ENCODE measurements at places on chromosomes 7 and 10.

DNA sequence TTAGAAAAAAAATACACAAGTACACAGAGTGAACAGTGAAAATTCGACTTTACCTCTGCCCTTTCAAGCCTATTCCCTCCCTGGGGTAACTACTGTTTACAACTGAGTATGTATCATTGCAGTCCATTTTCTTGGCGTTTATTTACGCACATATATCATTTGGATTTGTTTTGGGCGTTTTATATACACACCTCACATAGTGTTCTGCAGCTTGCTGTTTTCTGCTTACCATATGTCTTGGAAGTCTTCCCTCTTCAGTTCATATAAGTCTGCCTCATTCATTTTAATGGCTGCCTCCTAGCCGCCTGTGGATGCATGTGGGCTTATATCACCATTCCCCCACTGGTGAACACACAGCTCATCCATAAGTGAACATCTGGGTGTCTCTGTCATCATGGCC is 41.6 kb upstream of the COL13A1 start:
- DNase-seq = no peak

GRCh38 chr7:12722136-12722535 is 34.7 kb downstream of the ARL4A start:
- DNase-seq = no peak

DNA sequence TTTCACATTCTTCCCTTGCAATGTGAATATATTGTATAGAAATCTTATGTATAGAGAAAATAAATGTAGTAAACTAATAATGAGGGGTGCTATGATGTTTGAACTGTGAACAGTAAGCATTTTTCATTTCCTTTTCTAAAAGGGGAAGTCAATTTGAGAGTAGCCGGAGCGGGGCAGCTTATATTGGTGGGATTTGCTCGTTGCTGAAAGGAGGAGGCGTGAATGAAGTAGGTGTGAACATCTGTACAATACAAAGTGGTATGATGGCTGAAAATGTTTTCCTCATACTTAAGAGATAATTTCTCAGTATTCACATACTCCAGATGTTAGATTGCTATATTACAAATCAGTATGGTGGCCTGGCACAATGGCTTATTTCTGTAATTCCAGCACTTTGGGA is 87.1 kb downstream of the SRI start:
- DNase-seq = no peak

DNA sequence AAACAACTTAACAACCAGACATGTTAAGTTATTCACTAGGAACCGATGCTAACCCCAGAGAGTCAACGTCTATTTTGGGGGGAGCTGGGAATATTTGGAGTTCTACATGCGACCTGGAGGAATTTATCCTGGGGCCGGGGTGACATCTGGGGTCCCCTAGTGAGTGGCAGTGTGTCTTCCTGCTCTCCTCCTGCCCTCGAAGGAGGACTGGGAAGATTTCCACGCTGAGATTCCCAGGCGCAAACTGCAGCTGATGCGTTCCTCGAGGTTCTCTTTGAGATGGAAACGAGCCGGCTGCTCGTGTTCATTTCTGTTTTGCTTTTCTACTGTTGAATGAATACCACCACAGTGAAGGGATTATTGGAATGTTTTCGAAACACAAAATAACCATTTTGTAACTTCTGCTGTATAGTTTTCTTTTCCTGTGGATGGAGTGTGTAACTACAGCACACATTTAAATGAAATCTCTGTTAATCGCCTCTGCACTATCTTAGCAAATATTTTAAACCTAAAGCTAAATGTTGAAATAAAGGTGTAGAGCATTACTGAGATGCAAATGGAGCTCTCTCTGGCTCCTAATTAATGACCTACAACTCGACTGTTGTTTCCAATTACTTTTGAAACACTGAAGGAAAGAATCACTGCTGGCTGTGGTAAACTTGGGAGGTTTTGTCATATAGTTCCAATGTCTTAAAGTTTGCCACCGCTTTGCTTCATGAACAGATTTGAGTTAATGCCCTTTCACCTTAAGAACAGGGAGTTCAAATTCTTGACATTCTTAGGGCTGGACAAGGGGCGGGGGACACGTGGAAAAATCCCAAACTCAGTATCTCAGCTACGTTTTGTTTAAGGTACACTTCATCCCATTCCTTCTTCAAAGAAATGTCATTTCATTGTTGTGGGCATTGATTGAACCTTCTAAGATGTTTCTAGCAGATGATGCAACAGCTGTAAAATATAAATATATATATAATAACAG is 21.1 kb downstream of the GATA3 start:
- no peak for DNase-seq

GRCh38 chr7:39602351-39602750 is 21.0 kb upstream of the RALA start:
- DNase-seq = no peak

DNA sequence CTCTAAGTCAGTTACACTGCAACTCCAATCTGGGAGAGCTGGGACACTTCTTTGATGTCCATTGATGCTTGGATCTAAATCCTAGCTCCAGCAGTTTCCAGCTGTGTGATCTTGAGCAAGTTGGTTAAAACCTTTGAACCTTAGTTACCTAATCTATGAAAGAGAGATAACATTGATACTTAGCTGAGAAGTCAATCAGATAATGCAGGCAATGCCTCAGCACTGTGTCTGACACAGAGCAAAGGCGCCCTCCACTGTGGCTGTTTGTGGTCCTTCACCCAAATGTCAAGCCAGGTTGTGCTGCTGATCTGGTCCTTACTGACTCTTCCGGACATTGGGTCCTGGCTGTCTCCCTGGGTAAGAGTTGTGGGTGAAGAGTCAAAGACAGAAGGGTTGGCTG is 20.2 kb downstream of the DNTT start:
- DNase-seq = no peak
